Pancreas (tissue), 10 donors: ENCODE measurements at places on chromosomes 5 and 9. TPM values are rescaled to one million over a fixed set of nuclear protein-coding genes. Genes with fewer than 3 reads are reported as not detected.

The SLC34A3 gene
- 0.42 TPM for polyA plus RNA-seq

The SLC34A1 gene
- not detected for polyA plus RNA-seq

The DRD1 gene
- 0.21 TPM for polyA plus RNA-seq

The RNF208 gene
- 11.4 TPM for polyA plus RNA-seq

The PURA gene
- polyA plus RNA-seq = 3.9 TPM

The ZFYVE16 gene
- polyA plus RNA-seq = 9.5 TPM

The SAP30L gene
- polyA plus RNA-seq = 12.5 TPM

The IFNB1 gene
- polyA plus RNA-seq = not detected

The PRLR gene
- polyA plus RNA-seq = 0.61 TPM

The AQP7 gene
- polyA plus RNA-seq = 7.1 TPM

The IL4 gene
- polyA plus RNA-seq = not detected

The TNFSF15 gene
- 0.04 TPM for polyA plus RNA-seq

The ABLIM3 gene
- polyA plus RNA-seq = 8.1 TPM

The CDH9 gene
- not detected for polyA plus RNA-seq

The SLCO6A1 gene
- polyA plus RNA-seq = not detected

The PCDHGA8 gene
- polyA plus RNA-seq = 0.49 TPM

The SLC12A2 gene
- 2.7 TPM for polyA plus RNA-seq

The CCL27 gene
- polyA plus RNA-seq = not detected
